Hepatic stellate cell (primary cell): ENCODE measurements at places on chromosomes 2 and 18.

DNA sequence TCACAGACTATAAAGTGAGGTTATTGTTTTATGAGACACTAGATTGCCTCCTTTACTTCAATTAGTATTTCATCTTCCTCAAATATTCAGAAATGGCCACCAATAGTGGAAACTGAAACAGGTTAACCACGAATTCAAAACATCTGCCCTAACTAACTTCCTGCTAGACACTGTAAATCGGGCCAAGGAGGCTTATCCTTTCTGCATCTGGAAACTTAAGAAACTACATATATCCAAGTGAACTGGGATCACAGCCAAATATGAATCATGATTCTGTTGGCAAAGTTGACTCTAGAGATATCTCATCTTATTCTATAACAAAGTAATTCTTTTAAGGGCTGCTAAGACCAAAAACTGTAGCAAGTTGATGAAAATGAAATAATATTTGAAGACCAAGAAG, 136.6 kb upstream of the ZC3H15 start:
- peak; percentile 11 for DNase-seq

GRCh38 chr2:64766841-64767669, 113.3 kb upstream of the SERTAD2 start:
- no peak for DNase-seq

DNA sequence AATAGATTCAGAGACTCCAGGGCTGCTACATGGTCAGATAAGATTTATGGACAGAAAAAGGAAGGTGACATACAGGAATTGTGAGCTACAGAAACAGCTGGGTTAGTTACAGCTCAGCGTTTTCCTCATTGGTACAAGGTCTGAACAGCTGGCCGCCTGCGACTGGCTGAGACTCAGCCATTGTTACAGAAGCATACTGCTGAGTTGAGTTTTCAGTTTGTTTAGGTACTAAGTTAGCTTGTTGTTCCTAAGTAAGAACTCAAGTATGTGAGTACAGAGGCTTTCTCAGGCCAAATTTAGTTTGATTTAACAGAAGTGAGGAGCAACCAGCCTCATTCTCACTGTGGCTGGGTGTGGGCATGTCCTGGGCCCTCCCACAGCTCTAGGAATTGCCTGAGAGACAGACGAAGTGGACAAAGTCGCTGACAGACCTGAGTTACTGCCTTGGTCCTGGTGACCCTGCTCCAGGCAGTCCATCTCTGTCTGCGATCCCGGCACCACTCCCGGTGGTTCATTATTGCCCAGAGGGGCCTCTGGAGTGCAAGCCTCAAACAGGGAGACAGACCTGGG, 27.8 kb upstream of the RHOB start:
- no peak for DNase-seq

DNA sequence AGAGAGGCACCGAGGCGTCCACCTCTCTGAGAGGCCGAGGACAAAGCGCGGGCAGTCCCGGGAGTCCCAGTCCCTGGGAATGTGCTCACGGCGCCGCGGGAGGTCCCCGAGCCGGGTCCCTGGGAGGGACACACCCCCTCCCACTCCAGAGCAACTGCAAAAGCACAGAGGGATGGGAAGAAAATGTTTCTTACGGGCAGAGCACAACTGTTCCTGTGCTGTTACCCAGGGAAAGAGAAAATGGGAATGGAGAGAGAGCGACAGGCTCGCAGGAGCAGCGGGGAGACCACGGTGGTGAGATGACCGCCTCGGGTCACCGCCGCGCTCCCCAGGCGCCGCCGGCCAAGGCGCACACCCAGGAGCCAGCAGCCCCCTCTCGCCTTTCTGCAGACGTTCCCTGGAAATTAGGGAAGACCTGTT, 1.2 kb upstream of the BCL11A start:
- DNase-seq: peak; percentile 18

GRCh38 chr2:28231110-28231631, 161.5 kb upstream of the FOSL2 start:
- DNase-seq: no peak

GRCh38 chr2:240895656-240896388, at the start of gene MAB21L4:
MAB21L4 (minus strand) TSS chr2:240896156; CDS start chr2:240895997, 159 bp downstream.
- no peak for DNase-seq

DNA sequence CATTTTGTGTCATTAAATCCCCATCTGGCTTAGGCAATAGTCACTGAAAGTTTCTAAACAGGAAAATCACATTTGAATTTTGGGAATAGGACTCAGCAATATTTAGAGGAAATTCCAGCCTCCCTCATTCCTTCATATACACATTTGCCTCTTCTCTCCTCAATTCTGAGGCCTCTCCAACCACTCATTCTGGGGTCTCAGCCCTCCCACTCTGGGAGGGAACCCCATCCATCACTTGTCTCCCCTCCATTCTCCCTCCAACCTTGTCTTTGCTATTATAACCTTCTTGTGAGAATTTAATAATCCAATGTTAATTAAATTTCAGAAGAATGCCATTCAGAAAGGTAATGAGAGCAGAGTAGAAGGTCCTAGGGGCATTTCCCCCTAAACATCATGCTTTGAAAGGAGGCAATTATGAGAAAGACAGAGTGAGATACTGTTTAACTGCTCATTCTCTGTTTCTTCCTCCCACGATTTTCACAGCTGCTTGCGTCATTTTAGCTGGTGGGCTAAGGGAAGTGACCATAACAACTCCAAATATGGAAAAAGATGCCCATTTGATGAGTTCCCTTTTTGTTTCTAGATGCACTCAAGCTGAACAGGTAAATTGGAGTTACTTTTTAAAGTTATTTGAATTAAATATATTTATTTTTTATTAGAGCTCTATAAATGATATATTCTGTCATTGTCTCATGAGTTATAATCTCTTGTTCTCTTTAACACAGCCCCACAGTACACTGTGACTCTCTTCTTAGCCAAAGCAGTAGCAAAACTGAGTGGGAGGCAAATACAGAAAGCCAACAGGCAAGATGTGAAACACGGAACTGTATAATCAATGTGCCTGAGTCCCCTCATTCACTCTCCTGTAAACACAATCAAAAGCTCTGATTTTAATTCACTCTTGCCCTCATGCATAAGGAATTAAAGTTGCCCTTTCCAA, 135.1 kb downstream of the DLGAP1 start:
- no peak for DNase-seq
